ENCODE measurements at places on chromosomes 4 and X.

DNA sequence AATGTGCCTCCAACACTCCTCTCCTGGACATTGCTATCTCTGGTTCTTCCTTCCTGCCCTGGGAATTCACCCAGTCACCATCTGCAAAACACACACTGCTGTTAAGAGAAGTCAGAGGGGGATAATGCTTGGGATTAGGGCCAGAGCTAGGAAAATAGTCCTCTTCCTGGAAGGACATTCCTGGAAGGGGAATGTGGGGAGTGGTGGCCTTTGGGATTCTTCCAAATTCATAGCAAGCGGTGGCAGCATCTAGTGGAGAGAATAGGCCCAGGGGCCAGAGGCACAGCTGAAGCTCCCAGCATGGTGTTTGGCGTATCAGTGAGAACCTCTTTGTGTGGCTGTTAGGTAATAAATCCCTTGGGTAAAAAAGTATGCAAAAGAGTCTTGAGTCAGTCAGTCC lies 34.3 kb downstream of the SHROOM4 start:
- no peak for DNase-seq

DNA sequence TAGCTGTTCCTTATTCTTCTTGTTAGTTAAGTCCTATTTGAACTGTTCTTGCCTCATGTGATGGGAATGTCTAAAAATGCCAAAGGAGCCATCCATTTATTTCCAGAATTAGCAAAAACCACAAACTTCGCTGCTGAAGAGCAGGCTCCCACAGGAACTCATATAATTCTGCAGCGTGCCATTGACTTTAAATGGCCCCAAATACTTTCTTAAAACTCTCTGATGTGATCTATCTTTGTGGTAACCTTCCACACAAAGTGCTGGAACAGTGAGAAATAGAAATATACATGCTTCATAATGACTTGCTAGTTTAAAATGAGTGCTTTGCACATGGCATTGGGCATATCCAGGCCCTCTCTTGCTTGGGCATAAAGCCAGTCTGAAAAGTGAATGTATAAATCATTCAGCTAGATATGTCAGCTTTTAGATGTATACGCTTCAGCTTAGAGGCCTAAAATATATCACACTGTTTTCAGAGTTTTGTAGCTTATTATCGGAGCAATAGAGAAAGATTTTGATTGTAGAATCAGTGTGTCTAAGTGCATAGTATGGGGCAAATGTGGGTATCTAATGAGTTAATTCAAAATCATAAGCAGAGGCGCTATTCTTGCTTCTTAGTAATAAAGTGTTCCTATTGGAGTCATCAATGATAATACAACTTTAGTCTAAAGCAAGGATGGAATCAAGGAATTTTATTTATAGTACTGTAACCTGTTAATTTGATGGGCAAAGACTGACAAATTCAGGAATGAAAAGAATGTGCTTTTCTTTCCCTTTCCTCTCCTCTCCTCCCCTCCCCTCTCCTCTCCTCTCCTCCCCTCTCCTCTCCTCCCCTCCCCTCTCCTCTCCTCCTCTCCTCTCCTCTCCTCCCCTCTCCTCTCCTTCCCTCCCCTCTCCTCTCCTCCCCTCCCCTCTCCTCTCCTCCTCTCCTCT lies 392.2 kb upstream of the ZFP42 start:
- no peak for DNase-seq

DNA sequence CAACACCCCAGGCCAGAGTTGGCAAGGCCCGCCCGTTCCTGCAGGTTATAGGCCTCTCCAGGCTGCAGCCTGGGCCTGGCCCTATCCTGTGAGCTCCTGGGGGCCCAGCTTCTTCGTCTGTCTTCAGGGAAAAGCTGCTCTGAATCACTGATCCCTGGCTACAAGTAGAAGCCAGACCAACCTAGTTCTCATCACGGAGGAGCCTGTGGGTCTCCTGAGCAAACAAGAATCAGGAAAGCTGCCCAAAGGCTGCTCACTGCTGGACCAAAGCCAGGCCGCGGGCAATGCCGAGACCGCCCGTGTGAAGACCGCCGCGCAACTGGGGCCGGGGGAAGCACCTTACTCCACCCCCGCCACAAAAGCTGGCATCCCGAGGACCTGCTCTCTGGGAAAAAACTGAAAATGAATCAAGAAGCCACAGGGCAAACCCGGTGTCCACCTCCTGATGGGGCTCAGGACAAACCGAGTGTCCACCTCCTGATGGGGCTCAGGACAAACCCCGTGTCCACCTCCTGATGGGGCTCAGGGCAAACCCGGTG lies 12.8 kb downstream of the CTBP1 start:
- DNase-seq: no peak

DNA sequence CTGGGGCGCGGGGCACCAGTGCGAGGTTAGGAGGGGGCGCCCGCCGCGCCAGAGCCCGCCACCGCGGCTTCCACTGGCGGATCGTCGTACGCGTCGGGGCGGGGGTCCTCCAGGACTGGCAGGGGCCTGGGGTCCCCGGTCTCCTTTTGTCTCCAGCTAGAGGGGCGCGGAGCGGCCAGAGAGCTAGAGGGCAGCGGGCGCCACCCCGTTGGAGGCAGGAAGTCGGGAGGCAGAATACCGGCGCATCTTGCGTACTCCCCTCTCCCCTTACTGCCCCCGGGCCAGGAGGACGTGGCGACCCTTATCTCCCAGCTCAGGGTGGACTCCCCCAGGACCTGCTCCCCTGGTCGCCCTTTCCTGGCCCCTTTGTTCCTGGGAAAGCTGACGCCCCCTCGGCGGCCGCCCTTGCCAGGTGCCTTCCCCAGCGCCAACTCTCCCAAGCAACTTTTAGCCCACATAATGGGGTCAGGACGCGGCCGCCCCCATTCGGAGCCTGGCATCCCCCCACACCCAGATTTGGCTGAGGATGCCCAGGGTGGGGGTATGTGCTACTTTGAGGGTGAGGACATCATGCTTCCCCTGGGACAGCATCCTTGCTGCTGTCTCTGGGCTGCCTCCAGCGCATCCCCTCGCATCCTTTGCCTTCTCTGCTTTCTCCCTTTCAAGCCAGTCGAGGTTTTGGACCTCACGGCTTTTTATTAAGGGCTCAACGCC lies 933 bp downstream of the CNKSR2 start:
- DNase-seq: peak; percentile 3

DNA sequence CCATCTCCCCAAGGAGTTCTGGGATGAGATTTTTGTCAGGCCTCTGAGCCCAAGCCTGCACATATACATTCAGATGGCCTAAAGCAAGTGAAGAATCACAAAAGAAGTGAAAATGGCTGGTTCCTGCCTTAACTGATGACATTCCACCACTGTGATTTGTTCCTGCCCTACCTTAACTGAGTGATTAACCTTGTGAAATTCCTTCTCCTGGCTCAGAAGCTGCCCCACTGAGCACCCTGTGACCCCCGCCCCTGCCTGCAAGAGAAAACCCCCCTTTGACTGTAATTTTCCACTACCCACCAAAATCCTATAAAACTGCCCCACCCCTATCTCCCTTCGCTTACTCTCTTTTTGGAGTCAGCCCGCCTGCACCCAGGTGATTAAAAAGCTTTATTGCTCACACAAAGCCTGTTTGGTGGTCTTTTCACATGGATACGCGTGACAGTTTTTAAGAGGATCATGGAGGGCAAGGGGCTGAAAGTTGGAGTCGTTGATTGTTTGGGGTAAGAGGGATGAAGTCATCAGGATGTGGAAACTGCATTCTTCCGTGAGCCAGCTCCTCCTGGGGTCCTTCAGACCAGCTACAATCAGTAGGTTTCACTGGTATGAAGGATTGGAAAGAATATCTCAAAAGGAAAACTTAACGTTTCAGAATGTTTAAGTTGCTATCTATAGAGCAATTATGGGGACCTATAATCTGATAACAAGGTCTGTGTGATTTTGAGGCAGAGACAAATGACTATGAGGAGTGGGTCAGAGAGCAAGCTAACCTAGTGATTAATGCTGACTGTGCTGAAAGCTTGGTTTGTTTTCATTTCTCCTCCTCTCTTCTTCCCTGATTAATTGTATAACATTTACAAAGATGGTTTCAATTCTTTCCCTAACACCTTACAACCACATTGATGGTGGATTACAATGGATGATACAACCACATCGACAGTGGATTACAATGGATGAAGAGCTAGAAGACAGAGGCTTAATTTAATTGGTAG lies 28.6 kb upstream of the MAGEA11 start:
- DNase-seq: no peak
